Endothelial cell (in vitro differentiated cells): ENCODE measurements at places on chromosomes 11 and 22. TPM values are rescaled to one million over a fixed set of nuclear protein-coding genes. Genes with fewer than 3 reads are reported as not detected.

- no peak for DNase-seq
Measured at GRCh38 chr11:112051768-112052167, 22.0 kb downstream of the PIH1D2 start.

DNA sequence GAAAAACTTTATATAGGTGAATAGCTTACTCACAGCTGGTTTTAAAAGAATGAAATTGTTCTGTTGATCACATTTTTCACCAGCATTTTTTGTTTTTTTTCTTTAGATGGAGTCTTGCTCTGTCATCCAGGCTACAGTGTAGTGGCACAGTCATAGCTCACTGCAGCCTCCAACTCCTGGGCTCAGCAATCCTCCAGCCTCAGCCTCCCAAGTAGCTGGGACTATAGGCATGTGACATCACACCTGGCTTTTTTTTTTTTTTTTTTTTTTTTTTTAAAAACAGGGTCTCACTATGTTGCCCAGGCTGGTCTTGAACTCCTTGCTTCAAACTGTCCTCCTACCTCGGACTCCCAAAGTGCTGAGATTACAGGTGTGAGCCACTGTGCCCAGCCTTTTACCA, 3.6 kb downstream of the PACS1 start:
- DNase-seq: no peak

DNA sequence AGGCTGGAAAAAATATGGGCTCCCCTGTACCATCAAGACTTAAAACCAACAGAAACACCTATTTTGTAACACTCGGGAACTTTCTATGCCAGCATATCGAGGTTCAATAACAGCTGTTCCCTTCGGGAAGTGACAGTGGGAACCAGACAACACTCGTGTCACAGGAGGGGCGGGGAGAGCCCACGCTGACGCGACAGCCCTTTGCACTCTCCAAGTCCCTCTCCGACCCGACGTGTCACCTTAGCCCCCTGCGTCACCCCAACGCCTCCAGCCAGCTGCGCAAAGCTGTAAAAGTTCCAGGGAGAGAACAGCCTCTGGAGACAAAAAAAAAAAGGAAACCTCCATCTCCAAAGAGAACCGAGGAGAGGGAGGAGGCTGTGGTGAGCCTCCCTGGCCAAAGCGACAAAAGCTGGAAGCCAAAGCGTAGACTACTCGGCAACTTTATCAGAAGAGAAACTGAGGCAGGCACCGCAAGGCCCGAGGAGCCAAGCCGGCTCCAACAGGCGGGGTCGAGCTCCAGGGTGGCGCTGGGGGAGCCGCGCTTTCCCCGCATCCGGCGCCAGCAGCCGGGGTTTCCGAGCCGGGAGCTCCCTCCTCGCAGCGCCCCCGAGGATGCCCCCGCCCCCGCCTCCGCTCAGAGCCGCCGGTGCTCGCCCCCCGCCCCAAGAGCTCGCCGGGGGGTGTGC, 751 bp downstream of the ARFGAP3 start:
- no peak for DNase-seq

DNA sequence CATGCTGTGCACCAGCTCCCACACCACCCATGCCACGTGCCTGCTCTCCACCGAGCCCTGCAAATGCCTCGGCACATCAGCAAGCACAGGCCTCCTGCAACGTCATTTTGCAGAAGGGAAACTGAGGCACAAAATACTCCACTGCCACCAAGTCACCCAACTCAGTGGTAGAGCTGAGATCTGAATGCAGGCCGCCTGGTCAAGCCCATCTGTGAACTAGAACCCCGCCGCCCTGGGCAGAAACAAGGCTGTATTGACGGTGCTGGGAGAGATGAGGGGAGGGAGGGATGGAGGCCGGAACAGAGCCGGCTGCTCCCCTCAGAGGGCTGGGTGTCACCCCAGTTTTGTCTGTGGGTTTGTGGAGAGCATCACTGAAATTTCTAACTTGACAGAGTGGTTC, 81.4 kb downstream of the CDKN1C start:
- DNase-seq: no peak

DNA sequence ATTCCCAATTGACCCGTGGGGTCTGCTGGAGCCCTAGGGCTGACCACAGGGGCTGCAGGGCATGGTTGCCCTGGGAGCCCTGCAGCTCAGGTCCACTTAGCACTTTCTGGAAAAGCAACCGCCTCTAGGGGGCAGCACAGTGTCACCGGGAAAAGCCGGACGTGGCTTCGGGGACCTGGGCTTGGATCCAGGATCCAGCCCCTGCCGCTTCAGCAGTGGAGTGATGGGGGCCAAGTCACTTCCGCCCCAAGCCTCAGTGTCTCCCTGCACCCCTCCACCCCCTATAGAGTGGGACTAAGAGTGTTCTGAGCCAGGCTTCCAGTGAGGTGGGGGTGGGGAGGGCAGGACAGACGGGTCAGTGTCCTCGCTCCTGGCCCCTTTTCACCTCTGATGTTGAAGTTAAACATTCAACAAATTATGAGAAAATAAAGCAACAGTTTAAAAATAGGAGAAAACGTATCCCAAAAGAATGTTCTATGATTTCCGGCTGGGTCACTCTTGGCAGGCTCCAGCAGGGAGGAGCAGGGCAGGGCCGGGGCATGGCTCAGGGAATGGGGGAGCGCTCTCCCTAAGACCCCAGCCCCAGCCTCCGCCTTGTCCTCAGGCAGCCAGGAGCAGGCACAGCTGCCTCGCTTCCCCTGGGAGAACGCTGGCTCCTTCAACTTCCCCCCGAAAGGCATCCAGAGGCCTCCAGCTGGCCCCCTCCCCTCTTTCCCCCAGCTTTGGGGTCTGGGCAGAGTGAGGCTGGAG, 96.5 kb upstream of the FGF3 start:
- DNase-seq: peak; percentile 92

The SCUBE2 gene
- total RNA-seq: 2.4 TPM

The ZC3H12C gene
- 6.4 TPM for total RNA-seq

The SLN gene
- not detected for total RNA-seq

The GGTLC2 gene
- total RNA-seq: not detected
